Stimulated activated CD8-positive, alpha-beta memory T cell treated with anti-CD3 and anti-CD28 coated beads, Interleukin-12 subunit alpha, Interleukin-12 subunit beta, amount 100 ng/mL, for 1 hour (primary cell): ENCODE measurements at places on chromosomes 2 and 18.

GRCh38 chr2:241720560-241720959 lies 13.9 kb upstream of the D2HGDH start:
- DNase-seq: no peak

DNA sequence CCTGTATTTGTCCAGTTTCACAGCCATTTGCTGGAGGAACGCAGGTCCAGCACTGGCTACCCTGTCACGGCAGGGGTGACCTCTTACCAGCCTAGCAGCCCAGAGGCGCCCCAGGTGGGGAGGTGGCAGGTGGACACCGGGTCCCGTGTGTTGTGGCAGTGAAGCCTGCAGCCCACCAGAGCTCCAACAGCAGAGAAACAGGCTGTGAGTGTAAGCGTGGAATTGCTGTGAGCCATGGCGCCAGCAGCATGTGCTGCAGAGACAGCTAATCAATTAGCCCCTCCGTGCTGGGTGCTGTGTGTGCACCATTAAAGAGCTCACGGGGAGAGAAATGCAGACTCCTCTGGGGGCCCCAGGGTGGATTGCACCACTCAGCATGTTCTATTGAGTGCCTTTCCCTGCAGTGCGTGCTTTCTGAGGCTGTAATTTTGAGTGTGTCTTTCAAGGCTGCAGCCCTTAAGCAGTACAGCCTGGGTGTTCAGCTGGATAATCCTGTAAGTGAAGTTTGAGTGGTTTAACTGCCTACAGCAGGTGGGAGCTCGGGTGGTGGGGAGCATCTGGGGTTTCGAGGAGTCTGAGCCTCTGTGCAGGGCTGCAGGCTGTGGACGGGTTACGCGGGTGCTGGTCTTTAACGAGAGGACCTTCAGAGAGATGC lies 15.9 kb downstream of the RTP5 start:
- DNase-seq: no peak

- no peak for DNase-seq
These were observed 240.7 kb downstream of the CAMKMT start for GRCh38 chr2:44602446-44602845.

DNA sequence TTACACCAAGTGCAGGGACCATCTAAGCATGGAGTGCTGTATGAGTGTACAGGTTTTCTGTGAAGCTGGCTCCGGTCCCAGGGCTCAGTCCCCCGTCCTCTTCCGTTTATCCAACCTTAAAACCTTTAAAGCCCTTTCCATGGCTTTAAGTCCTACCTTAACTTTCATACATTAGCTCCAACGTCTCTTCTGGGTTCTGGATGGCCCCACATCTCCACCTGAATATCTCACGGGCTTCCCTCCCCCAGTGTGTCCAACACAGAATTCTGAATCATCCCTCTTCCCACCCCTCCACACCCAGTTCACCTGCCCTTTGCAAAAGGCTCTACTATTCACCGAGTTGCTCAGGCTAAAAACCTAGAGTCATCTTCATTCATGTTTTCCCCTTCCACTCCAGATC lies 12.8 kb downstream of the ARHGAP25 start:
- DNase-seq: no peak

DNA sequence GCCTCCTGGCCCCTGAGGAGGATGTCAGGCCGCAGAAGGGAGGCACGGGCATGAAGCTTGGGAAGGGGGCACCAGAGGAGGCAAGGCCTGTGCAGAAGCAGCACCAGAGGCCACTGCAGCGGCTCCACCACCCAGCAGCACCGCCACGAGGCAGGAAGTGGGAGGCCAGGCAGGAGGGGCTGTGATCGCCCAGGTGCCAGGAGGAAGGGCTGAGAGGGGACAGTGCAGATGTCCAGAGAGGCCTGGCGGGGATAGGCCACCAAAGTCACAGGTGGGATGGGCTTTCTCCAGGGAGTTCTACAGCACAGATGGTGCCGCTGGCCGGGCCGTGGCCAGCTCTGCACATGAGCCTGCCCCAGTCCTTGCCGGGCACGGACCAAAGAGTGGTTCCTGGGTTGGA lies 6.0 kb upstream of the ALPI start:
- DNase-seq: no peak
